CD4-positive, alpha-beta memory T cell (primary cell): ENCODE measurements at places on chromosomes 13 and 19. TPM values are rescaled to one million over a fixed set of nuclear protein-coding genes. Genes with fewer than 3 reads are reported as not detected.

GRCh38 chr13:113196970-113197737, 11.3 kb downstream of the PCID2 start:
- DNase-seq = no peak

DNA sequence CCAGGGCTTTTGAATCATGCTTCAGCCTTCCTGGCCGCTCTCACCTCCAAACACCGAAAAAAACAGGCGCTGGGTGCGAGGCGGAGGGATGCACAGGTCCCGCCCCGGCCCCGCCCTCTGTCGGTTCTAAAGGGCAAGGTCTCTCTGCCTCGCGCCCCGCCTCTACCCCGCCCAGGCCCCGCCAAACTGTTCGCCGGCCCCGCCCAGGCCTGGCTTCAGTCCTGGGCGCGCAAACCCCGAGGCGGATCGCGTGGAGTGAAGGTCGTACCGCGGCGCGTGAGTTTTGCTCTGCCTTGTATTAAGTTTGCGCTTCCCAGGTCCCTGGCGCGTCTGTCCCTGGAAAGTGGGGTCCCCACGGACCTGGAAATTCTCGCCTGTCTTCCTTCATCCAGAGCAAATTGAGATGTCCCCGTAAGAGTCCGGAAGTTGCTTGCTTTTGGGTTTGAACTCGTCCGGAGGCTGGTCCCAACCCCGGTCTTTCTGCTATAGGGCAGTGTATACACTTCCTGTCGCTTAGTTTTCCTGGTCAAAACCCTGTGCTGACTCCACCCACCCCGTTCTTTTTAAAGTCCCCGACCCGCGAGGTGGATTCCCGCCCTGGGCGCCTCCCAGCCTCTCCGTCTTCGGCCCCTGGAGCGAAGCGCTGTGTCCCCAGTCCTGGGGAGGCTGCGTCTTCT, 8.4 kb downstream of the ZNF808 start:
- peak; percentile 79 for DNase-seq

- no peak for DNase-seq
Observed at GRCh38 chr13:23848019-23848418, 41.2 kb downstream of the MIPEP start.

DNA sequence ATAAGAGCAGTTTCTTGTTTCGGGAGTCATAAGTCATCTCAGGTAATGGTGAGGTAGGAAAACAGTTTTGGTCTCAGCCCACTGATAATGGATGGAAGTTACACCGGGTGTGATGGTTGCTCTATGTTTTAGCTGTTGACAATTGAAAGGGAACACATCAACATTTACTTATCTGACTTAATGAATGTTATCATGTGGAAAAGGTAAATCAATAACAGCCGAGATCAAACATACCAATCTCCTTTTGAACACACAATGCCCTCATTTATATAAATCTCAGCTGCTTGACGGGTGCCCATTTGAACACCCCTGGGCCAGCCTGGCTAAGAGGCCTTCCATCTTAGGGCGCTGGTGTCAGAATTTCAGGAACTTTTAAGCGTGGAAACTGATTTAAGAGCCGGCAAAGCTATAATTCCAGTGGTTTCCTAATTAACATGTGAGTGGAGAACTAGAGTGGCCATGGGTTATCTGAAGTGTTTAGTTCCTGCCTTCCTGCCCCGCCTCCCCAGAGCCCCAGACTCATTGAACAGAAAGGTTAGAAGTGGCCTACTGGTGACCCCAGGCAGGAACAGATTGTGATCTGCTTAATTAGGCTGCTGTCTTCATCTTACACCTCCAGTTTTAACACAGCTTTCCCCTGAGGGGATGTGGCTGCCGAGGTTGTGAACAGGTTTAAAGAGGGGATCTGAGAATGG, 572.7 kb downstream of the FGF9 start:
- DNase-seq = no peak

GRCh38 chr19:45863335-45863839, 440 bp upstream of the SYMPK start:
- no peak for DNase-seq

GRCh38 chr19:56748378-56748777, 76.8 kb upstream of the ZNF835 start:
- no peak for DNase-seq

- no peak for DNase-seq
Observed at GRCh38 chr19:47729799-47730520, 15.4 kb upstream of the NOP53 start.

ZNF527 gene
- 13.3 TPM for total RNA-seq

ANGPTL8 gene
- not detected for total RNA-seq
